ENCODE measurements at places on chromosomes 11 and 22. TPM values are rescaled to one million over a fixed set of nuclear protein-coding genes. Genes with fewer than 3 reads are reported as not detected.

DNA sequence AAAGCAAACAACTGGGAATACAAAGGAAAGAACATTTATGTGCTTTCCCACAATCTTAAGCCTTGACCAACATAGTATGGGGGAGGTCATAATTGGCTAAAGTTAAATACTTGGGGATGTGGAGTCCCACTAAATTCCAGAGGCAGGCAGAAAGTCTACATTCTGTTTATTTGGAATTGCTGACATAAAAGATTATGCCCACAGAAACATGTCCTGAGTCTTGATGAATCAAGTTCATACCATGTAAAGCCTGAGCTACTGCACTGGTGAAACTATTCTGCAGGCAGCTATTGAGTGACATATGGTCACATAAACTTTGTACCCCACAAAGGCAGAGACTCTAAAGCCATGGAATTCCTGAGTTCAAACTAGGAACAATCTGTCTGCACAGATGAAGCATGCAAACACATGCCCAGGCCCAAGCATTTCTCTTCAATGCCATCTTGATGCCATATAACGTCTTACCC lies 69.9 kb upstream of the CHRM4 start:
- DNase-seq, result no peak

DNA sequence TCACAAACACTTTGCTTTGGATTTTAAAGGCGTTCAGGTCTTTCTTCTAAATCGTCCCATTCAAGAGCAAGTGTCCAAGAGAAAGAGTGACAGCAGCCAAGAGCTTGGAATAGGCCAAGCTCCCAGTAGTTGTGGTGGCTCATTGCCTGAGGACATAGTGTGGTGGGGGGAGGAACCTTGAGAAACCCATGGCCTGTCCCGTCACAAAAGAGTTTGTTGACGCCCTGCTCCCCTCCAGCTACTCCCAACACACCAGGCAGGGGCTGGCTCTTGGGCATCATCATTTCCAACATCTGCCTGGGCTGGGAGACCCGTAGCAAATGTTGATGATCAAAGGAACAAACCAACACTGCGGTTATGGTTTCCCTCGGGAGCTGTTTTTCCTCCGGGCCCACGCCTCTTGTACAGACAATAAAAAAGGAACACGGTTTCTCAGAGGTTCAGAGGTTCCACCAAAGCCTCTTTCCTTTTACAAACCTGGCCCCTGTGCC lies 20.8 kb downstream of the FADS3 start:
- no peak for DNase-seq

GRCh38 chr11:83318931-83319330 lies 32.8 kb upstream of the CCDC90B start:
- peak; percentile 57 for DNase-seq

DNA sequence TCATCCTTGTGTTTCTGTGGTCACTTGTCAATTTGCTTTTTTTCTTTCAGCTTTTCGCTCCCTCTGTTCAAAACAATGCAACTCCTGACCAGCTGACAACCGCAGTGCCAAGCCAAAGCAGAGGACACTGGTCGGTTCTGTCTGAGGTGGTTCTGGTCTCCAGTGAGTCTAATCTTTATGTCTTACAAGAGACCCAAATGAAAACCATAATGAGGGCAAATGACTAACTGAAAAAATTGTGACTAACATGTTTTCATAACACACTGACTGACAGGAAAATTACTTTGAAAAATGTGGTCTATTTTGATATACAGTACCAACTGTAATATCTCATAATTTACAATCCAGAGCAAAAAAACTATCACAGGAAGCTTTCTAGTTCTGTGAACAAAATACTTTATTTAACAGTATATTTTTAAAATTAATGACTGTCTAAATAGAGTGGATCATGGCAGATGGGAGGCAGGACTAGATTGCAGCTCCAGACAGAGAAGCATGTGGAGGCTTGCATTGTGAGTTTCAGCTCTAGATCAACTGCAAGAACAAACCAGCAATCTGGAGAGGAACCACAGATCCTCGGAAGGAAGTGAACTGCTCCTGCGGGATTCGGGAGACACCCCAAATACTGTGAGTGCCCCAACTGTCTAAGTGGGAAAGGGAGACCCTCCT lies 311.8 kb downstream of the SBF2 start:
- DNase-seq, result no peak

DNA sequence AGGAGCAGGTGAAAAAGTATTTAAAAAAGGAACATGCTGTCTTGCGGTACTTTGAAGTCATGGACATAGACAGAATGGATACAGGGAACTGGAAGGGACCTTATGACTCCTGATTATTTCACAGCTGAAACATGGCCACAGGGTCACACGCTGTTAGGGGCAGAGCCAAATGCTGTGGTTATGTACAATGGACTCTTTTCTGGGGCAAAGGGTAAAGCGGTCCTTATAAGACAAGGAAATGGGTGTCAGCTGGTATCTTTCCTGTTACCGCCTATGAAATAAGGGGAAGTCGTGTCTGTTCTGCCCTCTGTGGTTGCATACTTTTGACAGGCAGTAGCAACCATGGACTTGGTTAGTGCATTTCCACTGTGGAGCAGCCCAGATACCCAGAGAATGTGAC lies 12.8 kb upstream of the ST14 start:
- no peak for DNase-seq

DNA sequence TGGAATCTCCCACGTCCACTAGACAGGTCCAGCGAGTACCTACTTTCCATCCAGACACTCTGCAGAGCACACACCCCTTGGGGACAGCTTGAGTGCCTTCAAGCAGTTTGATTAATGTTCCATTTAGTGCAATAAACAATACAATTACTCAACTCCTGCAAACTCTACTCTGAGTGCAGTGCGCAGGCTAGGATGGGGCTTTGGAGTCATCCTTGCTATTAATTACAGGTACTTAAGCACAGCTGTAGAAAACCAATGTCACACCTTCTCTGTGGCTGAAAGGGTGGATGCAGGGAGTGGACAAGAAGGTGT lies 82.6 kb downstream of the MN1 start:
- DNase-seq, result no peak

DNA sequence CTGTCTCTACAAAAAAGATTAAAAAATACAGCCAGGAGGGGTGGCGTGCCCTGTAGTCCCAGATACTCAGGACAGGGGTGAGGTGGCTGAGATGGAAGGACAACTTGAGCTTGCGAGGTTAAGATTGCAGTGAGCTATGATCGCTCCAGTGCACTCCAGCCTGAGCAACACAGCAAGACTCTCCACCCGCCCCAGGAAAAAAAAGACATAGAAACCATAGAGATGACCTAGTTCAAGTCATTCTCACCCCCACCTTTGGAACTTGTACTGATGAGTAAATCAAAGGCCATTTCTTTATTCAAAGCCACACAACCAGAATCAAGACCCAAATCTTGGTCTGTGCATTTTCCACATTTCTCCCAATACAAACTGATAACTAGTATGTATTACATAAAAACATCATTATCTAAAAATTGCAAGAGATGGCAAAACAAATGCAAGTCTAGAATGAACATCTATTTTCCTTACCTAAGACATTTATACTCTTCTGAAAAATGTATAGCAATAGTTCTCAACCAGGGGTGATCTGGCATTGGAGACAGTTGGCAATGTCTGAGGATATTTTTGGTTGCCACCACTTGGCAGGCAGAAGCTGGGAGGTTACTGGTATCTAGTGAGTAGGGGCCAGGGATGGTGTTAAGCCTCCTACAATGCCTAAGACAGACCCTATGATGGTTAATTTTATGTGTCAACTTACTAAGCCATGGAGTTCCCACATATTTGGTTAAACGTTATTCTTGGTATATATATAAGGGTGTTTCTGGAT lies 34.6 kb downstream of the LGR4 start:
- DNase-seq, result no peak

- DNase-seq, result no peak
These were observed 97.0 kb downstream of the SPON1 start for GRCh38 chr11:14059491-14059890.

GRCh38 chr22:24200619-24201212 lies 19.4 kb downstream of the SUSD2 start:
- no peak for DNase-seq

GRCh38 chr11:37811349-37811748 lies 1213.3 kb upstream of the RAG2 start:
- no peak for DNase-seq

DNA sequence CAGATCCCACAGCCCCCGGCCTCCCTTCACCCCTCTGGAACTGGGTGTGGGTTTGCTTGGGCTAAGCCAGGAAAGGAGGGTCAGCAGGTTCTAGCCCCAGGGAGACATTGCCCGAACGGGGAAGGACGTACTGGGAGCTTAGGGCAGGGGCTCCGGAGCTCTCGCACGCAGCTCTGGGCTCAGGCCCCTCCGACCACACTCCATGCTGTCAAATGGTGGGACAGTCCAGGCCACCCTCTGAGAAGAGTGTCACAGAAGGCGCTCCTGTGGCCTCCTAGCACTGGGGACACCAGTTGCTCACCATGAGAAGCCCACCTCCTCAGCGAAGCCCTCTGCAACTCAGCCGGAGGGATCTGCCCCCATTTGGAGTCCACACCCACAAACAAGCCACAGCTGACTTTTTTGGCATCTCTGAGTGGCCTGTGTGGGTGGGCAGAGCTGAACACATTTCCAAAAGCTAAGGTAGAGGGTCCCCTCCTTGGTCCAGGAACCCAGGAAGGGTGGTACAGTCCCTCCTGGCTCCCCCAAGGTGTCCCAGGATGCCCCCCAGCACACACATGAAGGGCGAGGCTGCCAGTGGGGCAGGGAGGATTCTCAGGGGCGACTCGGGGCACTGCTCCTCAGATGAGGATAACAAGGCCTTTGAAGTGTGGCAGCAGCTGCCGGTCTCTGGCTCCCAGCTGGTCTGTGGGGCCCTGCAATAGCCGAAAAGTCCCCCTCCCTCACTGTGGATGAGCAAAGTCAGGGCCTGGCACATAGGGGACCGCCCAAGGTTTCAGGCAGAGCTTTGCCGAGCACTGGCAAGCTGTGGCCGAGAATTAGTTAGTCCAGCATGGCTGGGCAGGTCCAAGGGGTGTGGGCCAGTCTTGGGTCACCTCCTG lies 13.0 kb upstream of the TEF start:
- no peak for DNase-seq

DNA sequence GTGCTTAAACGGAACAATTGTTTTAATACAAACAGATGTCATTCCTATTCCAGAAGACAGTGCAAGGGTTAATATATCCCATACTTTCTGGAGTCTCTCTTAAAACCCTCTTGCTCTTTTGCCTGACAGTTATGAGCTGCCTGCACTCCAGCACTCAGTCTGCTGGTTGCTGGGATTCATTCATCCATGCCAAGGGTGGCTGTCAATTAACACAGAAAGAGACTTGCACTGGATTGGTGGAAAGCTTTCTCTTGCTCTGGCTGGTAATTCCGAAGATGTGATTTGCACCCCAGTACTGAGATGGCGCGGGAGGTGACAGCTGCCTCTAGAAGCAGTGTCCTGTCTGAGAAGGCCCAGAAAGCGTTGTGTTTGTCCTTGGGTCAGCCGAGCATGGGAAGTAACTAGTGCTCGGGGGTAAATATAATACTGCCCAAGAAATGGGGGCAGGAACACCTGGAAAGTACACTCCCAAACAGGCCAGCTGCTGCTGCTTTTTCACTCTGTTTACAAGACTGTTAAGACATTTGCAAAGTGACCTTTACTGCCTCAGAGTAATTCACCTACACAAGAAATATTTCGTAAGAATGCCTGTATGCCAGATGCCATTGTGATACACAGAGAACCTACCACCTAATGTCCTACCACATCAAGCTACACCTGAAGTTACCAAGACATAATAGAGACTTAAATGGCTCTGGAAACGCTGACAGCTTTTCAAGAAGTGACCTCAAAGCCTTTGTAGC lies 20.5 kb downstream of the SCUBE2 start:
- no peak for DNase-seq

GRCh38 chr11:34926831-34927132 lies 10.4 kb downstream of the PDHX start:
- no peak for DNase-seq

DNA sequence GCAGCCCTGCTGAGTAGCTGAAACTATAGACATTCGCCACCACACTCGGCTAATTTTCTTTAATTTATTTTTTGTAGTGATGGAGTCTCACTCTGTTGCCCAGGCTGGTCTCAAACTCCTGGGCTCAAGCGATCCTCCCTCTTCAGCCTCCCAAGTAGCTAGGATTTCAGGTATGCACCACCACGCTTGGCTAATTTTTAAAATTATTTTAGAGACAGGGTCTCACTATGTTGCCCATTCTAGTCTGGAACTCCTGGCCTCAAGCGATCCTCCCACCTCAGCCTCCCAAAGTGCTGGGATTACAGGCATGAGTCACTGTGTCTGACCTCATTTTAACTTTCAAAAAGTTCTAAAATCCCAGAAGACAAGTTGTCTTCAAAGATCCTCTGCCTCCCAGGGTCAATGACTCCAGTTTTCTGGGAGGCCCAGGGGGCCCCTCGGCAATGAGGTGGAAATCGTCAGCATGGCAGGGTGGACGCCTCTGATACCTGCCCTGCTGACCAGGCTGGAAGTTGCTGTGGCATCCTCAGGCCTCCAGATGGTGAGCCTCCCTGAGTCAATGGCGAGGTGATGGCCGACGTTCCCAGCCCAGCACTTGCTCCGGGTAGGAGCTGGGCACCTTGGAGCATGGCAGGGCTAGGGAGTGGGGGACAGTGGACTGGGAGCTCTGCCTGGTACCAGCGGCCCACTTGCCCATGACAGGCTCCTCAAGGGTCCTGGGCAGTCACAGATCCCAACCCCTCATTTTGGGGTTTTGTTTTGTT lies 31.1 kb downstream of the RPL3 start:
- DNase-seq, result no peak

DNA sequence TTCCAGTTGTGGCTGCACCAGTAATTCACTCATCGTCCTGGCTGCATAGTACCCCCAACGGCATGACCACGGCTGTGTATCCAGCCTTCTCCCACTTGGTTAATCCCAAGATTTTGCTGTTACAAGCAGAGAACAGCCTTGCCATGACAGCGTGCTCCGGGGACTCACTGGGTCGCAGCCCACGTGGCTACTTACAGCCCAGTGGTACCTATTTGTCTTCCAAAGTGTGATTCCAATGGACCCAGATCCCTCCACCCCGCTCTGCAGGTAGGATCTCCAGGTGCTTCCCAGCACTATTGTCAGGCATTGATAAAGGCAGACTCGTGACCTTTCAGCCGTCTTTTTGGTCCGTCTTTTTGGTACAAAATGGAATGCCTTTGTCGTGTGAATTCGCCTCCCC lies 119.0 kb upstream of the FGF3 start:
- DNase-seq, result no peak

GRCh38 chr11:93972790-93973189 lies 48.4 kb upstream of the HEPHL1 start:
- peak; percentile 26 for DNase-seq

GRCh38 chr11:66718320-66718971 lies 10.6 kb downstream of the SPTBN2 start:
- no peak for DNase-seq

GRCh38 chr11:102510439-102511135 lies 20.0 kb downstream of the MMP7 start:
- DNase-seq, result no peak

SEPTIN3 gene
- 0.50 TPM for total RNA-seq

FXYD2 gene
- 2.5 TPM for total RNA-seq

OR10A2 gene
- not detected for total RNA-seq

MGAT3 gene
- 2.6 TPM for total RNA-seq

MS4A6E gene
- not detected for total RNA-seq

UPK2 gene
- not detected for total RNA-seq

CCDC15 gene
- total RNA-seq, result 1.6 TPM

HOATZ gene
- total RNA-seq, result not detected

IRAG1 gene
- total RNA-seq, result 338 TPM

CRYAB gene
- total RNA-seq, result 365 TPM

OOSP4A gene
- total RNA-seq, result not detected

PRRG4 gene
- 2.7 TPM for total RNA-seq

LYVE1 gene
- 150 TPM for total RNA-seq

All from esophagus muscularis mucosa (tissue), 4 donors.